ENCODE measurements at places on chromosomes 2 and 18. TPM values are rescaled to one million over a fixed set of nuclear protein-coding genes. Genes with fewer than 3 reads are reported as not detected.

Gene KRCC1
- 17.2 TPM for total RNA-seq

Gene LYPD1
- total RNA-seq: 58.1 TPM

Gene SERPINB2
- total RNA-seq: 28.1 TPM

Gene CYP26B1
- total RNA-seq: 0.53 TPM

Gene CGREF1
- total RNA-seq: 1.3 TPM

Gene C2orf80
- total RNA-seq: not detected

Gene MROH2A
- not detected for total RNA-seq

Gene SCYGR4
- total RNA-seq: not detected

Gene ZNF385B
- total RNA-seq: not detected

Gene CYTIP
- 0.13 TPM for total RNA-seq

Gene ATG16L1
- 43.1 TPM for total RNA-seq

Gene PRR30
- total RNA-seq: not detected

Gene PLGLB1
- not detected for total RNA-seq

All from thoracic aorta endothelial cell (primary cell).